Kidney epithelial cell (primary cell): ENCODE measurements at places on chromosomes 12 and 14. TPM values are rescaled to one million over a fixed set of nuclear protein-coding genes. Genes with fewer than 3 reads are reported as not detected.

DNA sequence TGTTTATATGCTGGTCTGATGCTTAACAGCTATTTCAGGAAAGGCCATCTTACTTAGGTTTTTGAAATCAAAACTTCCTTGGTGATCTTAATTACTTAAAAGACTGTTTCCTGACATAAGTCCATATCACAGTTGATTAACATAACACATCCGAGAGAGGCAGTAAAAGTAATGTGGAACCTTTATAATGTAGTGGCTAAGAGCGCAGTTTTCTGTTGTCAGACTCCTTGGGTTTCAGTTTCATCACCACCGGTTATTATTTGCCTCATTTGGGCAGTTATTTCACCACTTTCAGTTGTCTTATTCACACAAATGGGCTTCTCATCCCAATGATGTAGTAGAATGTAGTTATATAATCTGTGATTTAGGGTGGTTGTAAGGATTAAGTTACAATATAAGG lies 30.9 kb downstream of the TBC1D15 start:
- DNase-seq, result no peak

DNA sequence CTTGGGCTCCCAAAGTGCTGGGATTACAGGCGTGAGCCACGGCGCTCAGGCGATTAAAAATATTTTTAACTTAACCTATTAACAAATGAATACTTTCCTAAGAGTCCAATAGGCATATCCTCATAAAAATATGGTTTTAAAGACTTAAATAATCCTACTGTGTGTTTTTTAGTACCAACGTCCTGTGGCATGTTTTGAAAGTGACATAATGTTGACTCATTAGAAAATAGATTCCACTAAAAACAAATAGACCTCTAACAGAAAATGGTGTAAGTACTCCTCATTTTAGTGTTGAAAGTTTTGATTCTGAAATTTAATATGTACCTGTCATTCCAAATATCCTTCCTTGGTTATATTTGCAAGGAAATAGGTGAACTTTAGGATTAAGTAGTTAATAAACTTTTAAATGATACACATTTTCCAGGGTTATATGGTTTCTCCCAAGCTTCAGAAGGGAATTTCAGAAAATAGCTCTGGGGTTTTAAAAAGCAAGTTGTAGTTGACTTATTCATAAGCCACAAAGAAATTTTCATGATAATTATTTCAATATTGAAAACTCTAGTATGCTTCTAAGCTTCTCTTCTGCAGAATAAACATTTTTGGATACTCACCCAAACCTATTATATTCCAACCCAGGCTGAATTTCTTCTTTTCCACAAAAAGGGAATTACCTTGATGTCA lies 12.1 kb upstream of the LUM start:
- DNase-seq, result no peak

GRCh38 chr12:94586589-94587259 lies 63.6 kb downstream of the TMCC3 start:
- DNase-seq, result no peak

DNA sequence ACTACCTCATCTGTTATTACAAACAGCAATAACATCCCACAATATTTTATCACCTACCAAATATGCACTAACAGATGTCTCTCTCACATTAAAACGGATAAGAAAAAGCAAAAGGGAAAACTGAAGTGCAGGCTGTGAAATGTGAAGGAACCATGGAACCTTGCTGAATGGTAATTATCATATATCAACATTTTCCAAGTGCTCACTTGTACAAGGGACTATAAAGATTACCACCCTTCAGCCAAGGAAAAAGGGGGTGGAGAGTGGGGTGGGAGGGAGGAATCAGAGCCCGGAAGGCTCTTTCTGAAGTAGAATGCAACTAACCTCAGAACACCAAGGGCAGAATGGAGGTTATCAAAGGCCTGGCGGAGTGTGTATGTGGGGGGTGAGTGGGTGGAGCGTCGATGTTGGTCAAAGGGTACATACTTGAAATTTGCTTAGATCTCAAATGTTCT lies 1.2 kb downstream of the SNX6 start:
- DNase-seq, result no peak

RGS6 gene
- total RNA-seq, result not detected in 2 replicates
